ENCODE measurements at places on chromosomes 2 and 18.

DNA sequence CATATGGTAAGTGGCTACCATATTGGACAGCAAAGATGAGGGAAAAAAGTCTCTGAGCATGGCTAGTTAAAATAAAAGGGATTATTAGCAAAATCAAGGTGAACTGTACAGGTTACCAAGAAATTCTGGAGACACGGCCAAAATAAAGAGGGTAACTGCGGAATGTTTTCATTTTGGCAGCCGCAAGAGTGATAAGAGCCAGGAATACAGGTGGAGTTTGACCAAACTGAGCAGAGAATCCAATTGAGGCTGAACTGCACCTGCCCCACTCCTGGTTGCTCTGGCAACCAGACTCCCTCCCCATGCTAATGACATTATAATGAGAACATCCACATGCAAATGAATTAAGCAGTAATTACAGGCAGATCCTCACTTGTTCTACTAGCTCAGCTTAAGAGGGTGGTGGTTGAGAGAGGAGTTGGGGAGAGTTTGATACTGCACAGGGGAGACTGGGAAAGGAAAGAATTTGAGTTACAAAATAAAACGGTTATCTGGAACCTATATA, 18.8 kb upstream of the EPHA4 start:
- no peak for DNase-seq

DNA sequence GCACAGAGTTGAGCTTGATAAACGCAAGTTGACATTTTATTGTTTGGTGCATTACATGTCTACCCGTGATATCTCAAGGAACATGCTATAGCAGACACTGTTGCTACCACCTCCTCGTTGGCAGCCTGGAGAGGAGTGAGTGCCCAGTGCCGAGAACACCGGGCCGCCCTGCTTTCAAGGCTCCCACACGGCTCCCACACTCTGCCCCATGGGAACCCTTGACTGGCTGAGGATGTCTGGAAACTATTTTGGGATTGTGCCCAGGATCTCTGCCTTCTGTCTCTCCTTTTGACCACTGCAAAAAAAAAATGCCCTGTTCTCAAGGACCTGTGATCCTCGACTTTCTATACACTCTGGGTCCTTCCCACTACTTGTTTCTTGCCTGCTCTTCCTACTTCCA, 21.1 kb downstream of the TET3 start:
- DNase-seq = no peak

DNA sequence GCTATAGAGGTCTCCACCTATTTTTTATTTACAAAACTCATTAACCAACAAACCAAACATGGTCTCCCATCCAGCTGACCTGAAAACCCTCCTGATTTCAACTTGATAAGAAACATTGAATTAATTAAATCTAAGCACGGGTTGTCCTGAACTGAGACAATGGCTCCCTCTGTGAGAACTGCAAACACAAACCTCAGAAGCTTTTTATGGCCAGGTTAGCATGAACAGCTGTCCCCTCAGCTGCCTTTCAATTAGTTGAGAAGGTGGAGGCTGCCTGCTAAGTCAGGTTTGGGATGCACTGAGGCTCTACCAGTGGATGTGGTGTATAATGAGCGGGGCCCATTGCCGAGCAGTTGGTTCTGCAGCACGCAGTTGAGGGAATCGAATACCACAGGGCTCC, 258.5 kb upstream of the DDX18 start:
- no peak for DNase-seq

GRCh38 chr2:60839126-60839813, 42.1 kb upstream of the REL start:
- no peak for DNase-seq

DNA sequence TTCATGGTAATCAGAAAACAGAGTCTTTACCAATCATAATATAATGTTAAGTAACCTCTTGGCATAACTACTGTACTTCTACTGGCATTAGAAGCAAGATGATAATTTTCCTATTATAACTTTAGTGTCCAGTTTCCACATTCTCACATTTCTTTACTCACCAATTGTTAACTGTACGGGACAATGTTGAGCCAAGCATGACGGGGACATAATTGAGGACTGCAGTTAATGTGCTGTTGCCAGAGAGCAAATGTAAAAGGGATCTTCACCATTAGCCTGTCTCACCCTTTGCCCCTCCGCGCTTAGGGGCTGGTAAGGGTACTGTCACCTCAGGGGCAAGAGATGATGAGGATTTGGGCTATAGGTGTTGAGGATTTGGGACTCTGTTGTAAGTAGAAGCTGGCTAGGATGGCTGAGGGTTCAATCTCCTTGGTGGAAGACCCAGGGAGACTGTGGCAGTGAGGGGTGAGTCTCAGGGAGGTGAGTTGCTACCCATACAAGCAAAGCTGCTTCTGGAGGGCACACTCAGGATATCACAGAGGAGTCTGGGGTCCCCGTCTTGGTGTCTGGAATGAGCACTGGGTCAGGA, 54.4 kb upstream of the IL1RL1 start:
- DNase-seq = no peak

- DNase-seq = no peak
Observed at GRCh38 chr2:110852541-110853263, 120.3 kb downstream of the ACOXL start.

GRCh38 chr2:159890551-159891266, 92.7 kb upstream of the CD302 start:
- no peak for DNase-seq

GRCh38 chr2:215427585-215427984, 8.3 kb downstream of the FN1 start:
- DNase-seq = no peak

DNA sequence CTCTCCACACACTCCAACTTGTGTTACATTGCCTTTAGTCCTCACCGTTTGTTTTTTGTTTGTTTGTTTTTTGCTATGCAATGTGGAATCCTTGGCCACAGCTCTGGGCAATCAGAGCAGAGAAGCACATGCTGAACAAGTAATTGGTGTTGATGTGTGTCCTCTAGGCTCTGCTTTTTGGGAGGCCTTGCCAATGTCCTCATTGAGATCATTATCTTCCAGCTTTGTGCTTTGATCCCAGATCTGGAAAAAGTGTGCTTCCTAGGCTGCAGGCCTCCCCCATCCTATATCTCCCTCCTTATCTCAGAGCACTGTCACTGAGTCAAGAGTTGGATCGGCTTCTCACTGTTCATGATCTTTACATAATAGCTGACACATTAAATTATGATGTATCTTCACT, 25.9 kb downstream of the OSR1 start:
- DNase-seq = no peak

- DNase-seq = no peak
Observed at GRCh38 chr2:8609357-8609811, 72.5 kb upstream of the ID2 start.

DNA sequence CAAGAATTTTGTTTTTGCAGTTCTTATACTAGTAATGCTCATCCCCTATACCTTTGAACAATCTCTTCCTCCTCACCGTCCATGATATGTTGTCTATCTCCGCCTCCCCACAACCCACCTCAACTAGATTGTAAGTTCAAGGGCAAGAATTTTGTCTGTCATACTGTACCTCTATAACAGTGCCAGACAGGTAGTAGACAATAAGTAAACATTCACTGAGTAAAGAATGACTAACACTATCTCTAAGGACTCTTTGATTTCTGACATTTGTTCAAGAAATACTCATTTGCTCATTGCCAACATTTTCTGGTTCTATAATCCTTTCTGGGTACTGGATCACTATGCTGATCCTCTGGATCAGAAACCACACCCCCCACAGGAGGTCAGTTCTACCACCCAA, 82.4 kb downstream of the EXOC6B start:
- DNase-seq = no peak

GRCh38 chr2:33839791-33840190, 240.7 kb upstream of the FAM98A start:
- DNase-seq = no peak

DNA sequence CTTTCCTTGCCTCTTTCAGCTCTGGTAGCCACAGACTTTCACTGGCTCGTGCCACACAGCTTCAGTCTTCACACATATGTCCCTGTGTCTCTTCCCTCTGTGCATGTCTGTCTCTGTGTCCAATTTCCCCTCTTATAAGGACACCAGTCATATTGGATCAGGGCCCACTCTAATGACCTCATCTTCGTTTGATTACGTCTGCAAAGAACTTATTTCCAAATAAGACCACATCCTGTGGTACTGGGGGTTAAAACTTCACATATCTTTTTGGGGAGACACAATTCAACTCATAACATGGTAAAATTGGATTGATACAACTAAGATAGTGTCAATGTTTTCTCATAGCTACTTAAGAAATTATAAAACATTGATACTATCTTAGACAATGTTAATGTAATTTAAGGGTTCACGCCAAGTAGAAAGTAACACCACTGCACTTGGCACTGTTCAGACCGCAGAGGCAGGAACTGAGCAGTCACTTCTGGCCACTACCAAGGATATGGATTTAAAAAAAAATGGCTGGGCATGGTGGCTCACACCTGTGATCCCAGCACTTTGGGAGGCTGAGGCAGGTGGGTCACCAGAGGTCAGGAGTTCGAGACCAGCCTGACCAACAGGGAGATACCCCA, 119.6 kb upstream of the EPAS1 start:
- DNase-seq = no peak

- no peak for DNase-seq
Observed at GRCh38 chr18:14905979-14906378, 158.0 kb downstream of the ANKRD30B start.

DNA sequence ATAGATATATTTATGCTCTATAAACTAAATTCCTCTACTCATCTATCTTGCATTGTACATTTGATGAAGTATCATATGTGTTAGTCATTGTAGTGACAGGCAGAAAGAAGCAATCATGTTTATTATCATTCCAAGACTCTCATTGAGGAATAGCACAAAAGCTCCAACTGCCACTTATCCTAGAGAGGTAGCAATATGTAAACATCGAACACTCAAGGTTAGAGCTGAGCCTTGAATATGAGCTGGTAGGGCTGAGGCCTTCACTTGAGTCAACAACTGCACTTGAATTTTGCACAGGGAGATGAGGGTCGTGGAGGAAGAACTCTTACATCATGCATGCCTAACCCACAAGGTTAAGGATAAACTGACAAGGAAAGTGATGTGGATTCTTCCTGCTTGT, 900.9 kb downstream of the CPS1 start:
- no peak for DNase-seq

GRCh38 chr18:12254820-12255511, 805 bp downstream of the CIDEA start:
- no peak for DNase-seq

DNA sequence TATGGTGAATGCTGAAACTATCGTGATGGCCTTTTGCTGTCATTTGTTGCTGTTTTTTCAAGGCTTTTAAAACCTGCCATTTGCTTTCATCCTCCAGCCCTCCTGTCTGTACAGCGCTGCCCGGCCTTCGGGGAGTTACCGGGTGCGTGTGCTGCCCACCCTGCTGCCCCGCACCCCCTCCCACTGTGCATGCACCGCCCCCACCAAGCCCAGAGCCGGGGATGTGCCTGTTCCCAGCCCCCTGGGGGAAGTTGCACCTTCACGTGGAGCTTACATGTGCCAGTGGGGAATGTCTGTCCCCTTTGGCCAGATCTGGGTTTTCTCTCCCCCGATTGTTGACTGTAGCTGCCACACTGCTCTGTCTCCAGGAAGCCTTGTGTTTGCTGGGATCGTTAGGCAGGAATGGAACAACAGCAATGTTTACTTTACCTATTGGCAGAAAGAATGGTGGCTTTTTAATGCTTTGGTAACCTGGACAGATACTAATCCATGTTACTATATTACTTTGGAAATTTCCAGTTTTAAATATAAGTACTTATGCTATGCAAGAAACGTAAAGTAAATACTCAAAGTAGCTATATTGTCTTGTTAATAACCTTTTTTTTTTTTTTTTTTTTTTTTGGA, 64.8 kb upstream of the RBM44 start:
- DNase-seq = no peak

DNA sequence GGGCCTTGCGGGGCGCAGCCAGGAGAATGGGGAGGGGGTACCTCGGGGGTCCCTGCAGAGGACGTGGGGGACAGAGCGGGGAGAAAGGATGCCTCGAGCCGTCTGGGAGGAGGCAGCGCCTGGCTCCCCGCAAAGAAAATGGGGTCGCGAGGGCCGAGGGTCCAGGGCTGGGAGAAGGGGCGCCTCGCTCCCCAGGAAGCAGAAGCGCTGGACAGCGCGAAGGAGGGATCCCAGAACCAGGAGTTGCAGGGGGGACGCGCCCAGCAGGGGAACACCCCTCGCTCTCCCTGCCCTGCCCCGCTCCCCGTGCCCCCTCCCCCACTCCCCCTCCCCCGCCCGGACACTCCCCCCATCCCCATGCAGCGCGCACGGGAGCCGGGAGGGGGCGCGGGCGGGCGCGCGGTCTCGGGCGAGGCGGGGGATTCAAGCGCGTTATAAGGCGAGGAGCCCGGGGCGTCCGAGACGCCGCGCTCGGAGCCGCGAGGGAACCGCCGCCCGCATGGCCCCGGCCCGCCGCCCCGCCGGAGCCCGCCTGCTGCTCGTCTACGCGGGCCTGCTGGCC, at the start of gene ERFE:
ERFE (plus strand) TSS at position 462 of the 562 bp plus-strand sequence; CDS start at position 500, 38 bp downstream.
- DNase-seq = no peak

- no peak for DNase-seq
Observed at GRCh38 chr2:24343225-24343882, 17.0 kb downstream of the ITSN2 start.

GRCh38 chr2:32838949-32839348, 107.8 kb upstream of the LTBP1 start:
- no peak for DNase-seq

GRCh38 chr18:25612466-25612865, 260.5 kb upstream of the ZNF521 start:
- DNase-seq = no peak

GRCh38 chr2:100588071-100588786, 25.4 kb downstream of the PDCL3 start:
- DNase-seq = no peak

DNA sequence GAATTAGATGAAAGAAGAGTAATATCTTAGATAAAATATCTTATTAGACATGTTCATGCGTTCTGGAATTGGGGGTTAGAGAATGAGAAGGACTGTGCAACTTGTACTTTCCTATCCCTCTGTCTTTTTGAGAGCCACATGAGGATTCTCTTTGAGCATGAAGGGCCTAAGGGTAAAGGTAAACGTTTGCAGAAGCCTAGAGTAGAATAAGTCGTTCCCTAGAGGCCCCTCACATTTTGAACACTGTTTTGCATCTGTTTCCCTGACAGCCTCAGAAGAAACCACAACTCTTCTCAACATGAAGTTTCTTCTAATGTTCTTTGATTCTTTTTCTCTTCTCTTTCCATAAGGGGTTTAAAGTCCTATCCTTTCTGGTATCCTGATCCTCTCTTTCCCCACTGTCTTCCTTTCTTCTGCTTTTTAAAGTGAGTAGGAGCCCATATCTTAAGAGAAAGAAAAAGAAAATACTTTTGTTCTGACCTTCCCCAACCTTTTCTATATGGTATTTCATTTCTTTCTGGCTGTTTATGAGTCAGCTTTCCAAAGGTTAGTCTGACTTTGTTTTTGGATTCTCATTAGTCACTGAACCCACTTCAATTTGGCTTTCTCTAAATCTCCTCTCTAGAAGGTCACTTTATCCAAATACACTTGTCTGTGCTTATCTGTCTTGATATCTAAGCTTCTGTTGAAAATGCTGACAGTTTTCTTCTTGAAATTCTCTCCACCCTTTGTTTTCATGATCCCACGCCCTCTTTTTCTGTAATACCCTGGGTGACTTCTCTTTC, 34.8 kb downstream of the PPP1R1C start:
- no peak for DNase-seq

GRCh38 chr18:48531908-48532307, 6.9 kb upstream of the CTIF start:
- DNase-seq = no peak

All from NCI-H524 treated with DMSO at 0.1 percent for 48 hours (cell line).